ENCODE measurements at places on chromosomes 3 and 15.

DNA sequence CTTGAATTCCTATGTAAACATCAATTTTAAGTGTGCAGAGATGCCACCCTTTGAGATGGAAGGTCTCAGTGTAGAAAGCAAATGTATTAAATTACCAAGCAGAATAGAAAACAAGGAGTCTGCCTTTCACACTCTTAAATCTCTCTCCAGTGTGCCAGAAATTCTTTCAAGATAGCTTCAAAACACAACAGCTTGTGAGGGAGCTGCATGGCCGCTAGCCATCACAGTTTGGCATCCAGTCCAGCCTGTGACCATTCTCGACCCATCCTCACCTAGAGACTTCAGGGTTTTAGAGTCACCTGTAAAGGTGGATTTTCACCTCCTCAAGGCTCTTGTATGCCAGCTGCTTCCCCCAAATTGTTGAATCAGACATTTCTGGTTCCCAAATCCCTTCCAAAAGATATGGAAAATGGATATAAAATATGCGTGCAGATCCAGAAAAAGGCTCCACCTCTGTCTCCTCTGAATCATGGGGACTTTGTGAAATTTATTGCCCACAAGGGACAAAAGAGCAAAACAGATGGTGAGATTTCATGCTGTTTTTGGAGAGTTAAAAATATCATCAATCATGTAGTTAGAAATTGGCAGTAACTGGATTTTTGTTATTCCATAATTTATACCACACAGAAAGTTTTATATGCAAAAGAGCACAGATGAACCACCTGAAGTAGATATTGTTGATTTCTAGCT lies 114.2 kb upstream of the THRB start:
- no peak for DNase-seq

DNA sequence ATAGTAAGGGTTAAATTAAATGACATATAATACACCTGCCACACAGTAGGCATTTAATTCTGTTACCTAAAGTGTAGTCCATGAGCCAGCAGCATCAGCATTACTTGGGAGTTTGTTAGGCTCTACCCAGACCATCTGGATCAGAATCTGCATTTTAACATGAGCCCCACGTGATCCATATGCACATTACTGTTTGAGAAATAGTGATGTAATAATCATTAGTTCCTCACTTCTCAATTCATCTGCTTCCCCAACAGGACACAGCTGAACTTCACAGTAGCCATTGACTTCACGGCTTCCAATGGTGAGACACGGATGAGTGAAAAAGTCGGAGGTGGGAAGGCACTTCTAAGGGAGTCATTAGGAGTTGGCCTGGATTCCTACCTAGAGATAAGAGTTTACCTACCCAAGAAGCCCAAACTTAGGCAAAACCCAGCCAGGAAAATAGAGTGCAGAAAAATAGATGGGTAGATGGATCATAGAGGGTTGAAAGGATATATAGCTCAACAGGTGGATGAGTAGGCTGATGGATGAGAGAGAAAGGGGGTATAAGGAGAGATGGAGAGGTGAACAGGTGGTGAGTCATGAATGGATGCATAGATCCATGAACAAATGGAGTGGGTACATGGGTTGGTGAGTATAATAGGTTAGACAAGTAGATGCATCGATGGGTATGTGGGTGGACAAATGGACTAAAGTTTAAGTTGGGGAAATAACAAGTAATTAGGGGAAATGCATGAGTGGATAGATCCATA lies 13.3 kb downstream of the CPNE9 start:
- no peak for DNase-seq

DNA sequence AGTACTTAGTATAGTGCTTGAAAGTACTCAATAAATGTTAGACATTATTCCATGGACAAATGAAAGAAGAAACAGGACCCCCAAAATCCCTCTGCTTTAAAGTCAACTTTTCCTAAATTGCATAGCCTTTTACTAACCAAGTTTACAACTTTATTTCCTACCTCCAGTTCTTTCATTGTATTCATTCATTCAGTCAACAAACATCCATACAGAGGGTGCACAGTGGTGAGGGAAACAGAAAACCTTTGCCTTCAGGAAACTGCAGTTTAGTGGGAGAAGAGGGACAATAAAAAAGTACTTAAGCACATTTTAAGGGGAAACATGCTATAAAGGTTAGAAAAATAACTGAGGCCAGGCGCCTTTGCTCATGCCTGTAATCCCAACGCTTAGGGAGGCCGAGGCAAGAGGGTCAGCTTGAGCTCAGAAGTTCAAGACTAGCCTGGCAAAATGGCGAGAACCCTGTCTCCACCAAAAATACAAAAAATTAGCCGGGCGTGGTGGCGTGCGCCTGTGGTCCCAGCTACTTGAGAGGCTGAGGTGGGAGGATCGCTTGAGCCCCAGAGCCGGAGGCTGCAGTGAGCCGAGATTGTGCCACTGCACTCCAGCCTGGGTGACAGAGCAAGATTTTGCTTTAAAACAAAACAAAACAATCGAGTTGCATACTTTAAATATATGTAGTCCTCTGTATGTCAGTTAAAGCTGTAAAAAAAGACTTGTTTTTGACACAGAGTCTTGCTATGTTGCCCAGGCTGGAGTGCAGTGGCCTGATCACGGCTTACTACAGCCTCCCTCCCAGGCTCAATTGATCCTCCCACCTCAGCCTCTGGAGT lies 1.1 kb upstream of the DENND4A start:
- DNase-seq: no peak

- no peak for DNase-seq
Measured at GRCh38 chr15:60871731-60872130, 357.4 kb downstream of the RORA start.

- DNase-seq: no peak
Measured at GRCh38 chr3:183185696-183186095, 23.2 kb upstream of the LAMP3 start.

- DNase-seq: no peak
Measured at GRCh38 chr3:53069422-53070068, 23.7 kb upstream of the SFMBT1 start.
